ENCODE measurements at places on chromosomes 5 and 9.

DNA sequence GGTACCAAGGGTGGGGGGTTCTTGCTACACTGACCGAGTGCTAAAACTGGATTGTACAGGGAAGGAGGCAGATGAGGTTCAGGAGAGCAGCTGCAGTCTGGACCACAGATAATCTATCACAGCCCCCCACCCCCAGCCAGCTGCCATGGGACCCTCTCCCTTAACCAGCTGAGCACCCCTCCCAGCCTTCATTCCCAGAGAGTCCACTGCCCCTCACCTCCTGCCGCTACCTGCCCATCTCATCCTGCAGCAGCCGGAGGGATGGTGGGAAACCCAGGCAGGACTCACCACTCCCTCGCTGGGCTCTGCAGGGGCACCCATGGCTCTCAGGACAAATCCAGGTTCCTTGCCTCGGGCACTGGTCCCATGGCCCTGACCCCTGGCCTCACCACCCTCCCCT lies 66.7 kb downstream of the MRPL36 start:
- no peak for DNase-seq

DNA sequence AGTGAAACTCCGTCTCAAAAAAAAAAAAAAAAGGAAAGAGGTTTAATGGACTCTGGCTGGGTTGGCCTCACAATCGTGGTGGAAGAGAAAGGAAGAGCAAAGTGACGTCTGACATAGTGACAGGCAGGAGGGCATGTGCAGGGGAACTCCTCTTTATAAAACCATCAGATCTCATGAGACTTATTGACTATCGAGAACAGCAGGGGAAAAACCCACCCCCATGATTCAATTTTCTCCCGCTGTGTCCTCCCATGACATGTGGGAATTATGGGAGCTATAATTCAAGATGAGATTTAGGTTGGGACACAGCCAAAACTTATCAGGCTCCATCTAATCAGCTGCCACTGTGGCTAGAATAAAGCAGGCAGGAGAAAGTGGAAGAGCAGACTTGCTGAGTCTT lies 610.4 kb upstream of the NUDT12 start:
- no peak for DNase-seq

DNA sequence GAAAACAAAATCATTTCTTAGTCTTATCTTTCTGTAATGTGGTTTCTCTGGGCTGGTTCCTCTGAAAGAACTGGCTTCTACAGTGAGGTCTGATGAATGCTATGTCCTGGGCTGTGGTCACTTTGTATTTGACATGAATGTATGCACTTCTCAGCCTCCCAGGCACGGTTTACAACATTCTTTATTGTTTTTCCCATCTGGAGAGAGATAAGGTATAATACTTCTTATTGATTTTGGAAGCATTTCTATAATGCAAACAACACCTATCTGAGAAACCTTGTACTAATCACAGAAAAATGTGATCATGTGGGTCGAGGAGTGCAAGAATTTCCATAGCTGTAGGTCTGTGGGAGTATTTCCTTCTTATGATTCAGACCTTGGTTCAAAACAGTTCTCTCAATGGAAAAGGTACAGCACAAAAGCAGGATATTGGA lies 46.9 kb downstream of the ACTBL2 start:
- no peak for DNase-seq

DNA sequence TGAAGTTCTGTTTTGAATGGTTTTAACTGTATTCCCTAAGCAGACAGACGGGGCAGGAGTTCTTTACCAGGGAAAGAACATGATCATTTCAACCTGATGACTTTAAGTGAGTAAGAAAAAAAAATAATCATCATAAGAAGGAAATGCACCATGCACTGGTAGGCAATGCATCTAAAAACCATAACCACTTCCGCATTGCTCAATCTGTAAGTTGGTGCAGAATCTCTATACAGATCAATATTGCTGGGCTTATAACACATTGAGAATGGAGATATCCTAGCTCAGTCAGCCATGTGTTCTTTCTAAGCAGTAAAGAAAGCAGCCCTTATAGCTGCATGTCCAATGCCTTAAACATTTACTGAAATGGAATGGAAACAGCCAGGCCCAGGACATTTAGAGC lies 407.1 kb upstream of the DMAC1 start:
- no peak for DNase-seq

GRCh38 chr5:158414333-158414762 lies 555.4 kb upstream of the CLINT1 start:
- no peak for DNase-seq

GRCh38 chr5:16178745-16179372 lies 732 bp downstream of the MARCHF11 start:
- no peak for DNase-seq

- no peak for DNase-seq
These were observed 72.2 kb downstream of the PTPDC1 start for GRCh38 chr9:94156348-94157049.

DNA sequence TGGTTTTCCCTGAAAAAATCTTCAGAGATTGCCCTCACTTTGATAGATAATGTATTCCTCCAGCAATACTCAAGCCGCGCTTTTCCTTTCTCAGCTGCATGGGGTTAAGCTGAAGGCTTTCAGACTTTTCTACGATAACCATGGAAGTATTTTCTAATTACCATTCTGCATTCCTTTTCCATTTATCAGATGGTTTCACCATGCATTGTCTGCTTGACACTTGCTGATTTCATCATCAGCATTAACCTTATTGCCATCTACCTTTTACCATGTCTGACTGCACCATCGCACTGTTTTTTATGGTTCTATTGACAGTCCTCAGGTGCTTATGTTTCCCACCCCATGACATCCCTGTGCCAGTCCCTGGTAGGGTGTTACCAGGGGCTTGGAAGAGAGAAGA lies 91.6 kb downstream of the DMAC1 start:
- DNase-seq, result no peak

DNA sequence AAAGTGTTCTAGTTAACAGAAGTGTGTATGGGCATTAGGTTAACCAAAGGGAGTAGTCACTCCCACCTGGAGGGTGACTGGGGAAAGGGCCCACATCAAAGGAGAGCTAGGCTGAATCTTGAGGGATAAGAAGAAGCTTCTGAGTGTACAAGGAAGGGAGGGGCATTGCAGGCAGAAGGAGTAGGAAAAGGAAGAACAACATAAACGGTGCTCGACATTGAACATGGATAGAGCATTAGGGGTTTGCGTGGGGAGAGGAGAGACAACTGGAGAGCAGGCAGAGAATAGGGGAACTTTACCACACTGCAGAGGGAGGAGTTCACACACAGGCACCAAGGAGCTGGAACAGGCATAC lies 5.3 kb upstream of the GLRX start:
- DNase-seq, result no peak

DNA sequence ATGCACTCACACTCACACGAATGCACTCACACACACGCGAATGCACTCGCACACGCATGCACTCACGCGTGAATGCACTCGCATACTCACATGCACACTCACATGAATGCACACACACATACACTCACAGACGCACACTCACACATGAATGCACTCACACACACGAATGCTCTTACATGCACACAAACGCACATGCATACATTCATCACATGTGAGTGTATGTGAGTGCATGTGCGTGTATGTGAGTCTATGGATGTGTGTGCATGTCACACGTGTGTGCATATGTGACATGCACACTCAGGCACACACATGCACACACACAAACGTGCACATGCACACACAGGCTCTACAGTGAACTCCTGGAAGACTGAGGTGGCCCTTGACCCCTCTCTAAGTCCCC lies 121.7 kb downstream of the ADAMTS2 start:
- DNase-seq, result no peak

- DNase-seq, result no peak
These were observed 23.2 kb downstream of the DOCK8 start for GRCh38 chr9:237858-238345.
